ENCODE measurements at places on chromosomes 3 and 15. TPM values are rescaled to one million over a fixed set of nuclear protein-coding genes. Genes with fewer than 3 reads are reported as not detected.

UNC13C gene
- total RNA-seq: not detected

DNAH1 gene
- 27.1 TPM for total RNA-seq

TRPM1 gene
- total RNA-seq: not detected

TBC1D23 gene
- total RNA-seq: 28.8 TPM

NXPE3 gene
- 33.4 TPM for total RNA-seq

AADACL2 gene
- not detected for total RNA-seq

ACTRT3 gene
- total RNA-seq: 0.10 TPM

GMNC gene
- total RNA-seq: not detected

All from activated naive CD4-positive, alpha-beta T cell treated with anti-CD3 and anti-CD28 coated beads, Interleukin-2, amount 10 ng/mL, durations not matched to agents 5 hours and 36 hours (primary cell).